Foreskin melanocyte (primary cell): ENCODE measurements at places on chromosomes 1 and 21.

GRCh38 chr1:240732390-240732789 lies 120.4 kb upstream of the GREM2 start:
- DNase-seq: peak; percentile 51

DNA sequence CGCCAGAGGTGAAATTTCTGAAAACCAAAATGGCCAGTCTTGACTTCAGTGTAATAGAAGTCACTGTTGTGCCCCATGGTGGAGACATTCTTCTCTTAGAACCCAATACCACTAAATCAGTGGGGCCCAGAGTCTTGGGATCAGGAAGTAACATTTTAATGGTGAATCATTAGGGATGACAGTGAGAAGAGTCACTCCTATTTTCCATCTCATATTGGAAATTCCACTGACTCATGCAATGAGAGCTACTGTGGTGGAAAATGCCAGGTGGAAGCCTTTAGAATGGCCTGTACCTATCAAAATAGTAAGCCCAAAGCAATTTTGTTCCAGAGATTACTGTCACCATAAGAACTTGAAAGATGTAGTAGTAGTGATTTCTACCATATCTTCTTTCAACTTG lies 20.6 kb upstream of the PPM1J start:
- peak; percentile 60 for DNase-seq

- no peak for DNase-seq
These were observed at the start of gene ECE1 for GRCh38 chr1:21289700-21290545. Gene ECE1, minus strand, starts transcription at chr1:21290463. Its CDS starts 49 bp downstream, at chr1:21290414.

DNA sequence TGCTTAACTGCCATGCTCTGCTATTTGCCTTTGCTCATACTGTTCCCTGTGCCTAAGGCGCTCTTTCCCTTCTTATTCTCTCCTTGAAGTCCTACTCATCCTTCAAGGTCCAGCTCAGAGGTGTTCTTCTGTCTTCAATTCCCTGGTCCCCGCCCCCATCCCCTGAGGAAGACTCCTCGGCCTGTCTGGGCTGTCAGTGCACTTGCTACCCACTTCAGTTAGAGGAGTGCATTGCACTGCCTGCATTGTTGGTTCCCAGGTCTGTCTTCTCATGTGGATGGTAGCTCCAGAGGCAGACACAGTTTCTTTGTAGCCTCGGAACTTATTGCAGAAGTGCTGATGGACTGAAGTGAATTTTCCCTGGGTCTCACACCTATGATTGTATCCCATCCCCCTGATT lies 194.0 kb downstream of the C1orf94 start:
- no peak for DNase-seq

GRCh38 chr1:231369282-231369681 lies 31.2 kb downstream of the SPRTN start:
- DNase-seq: peak; percentile 45

- no peak for DNase-seq
These were observed 99.2 kb upstream of the GRIK3 start for GRCh38 chr1:37133276-37134145.

DNA sequence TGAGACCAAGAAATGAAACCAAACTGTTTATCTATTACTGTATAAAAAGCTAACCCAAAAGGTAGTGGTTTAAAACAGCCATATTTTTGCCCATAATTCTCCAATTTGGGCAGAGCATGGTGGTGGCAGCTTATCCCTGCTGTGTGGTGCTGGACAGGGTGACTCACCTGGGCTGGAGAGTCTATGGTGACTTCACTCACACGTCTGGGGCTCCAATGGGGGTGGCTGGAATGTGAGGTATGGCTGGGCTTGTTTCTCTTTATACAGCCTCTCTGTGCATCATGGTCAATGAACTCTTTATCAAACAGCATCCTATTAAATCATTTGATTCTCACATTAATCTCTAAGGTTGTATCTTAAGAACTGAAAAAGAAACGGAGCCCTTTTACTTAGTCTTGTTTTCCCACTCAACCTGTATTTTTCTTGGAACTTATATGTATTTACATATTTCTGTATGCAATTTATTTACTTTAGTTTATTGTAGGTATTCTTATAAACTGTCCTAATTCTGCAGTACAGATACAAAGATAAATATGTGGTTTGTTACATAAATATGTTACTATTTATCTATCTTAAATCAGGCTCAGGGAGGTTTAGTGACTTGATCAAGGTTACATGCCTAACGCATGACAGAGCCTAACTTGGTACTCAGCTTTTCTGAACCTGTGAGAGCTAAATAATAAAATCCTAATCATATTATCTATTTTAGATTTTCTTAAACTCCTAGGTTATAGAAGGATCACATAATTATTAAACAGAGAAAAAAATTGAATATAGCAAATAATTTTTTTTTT lies 37.5 kb upstream of the WLS start:
- no peak for DNase-seq

DNA sequence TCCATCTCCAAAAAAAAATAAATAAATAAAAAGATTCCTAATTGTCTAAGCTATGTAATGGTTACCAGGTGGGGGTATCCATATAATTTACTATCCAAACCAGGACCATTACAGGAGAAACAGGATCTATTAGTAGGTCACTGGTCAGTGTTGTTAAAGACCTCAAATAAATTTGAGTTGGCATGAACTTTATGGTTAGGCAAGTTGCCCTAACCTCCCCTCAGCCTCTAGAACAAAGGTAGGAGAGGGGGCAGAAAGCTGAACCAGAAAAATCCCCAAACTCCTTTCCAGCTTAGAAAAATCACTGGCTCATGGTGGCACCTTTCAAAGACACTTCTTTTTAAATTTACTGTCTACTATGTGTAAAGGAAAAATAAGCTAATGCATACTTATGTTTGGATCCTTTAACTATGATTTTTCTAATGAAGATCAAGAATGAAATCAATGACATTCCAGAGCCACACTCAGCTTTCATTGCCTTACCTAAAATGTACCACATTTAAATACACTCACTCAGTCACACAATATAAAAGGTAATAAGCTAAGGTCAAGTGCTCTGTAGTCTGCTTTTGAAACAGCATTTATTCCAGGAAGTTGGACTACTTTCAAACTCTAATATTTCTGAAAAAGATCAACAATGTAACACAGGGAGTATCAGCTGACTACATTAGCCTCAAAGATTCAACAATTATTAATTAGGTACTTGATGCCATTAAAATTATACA lies 13.8 kb downstream of the EIF4G3 start:
- no peak for DNase-seq

DNA sequence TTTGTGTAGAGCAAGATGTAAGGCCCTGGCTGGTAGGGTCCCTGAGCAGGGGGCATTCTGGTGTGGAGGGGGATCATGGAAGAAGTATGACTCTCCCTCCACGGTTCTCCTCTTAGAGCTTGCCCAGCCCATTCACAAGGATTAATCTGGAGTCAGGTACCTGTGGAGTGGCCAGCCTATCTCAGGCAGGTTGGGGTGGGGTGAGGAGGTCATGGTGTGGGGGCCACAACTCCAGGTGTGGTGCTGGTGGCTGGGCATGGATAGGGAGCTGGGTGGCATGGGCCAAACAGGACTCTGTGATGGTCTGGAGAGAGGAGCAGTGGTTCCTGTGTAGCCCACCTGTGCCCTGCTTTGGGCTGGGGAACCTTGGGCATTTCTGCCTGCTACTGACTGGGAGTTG lies 32.3 kb downstream of the TMCC2 start:
- DNase-seq: no peak
